ENCODE measurements at places on chromosomes 16 and 17.

DNA sequence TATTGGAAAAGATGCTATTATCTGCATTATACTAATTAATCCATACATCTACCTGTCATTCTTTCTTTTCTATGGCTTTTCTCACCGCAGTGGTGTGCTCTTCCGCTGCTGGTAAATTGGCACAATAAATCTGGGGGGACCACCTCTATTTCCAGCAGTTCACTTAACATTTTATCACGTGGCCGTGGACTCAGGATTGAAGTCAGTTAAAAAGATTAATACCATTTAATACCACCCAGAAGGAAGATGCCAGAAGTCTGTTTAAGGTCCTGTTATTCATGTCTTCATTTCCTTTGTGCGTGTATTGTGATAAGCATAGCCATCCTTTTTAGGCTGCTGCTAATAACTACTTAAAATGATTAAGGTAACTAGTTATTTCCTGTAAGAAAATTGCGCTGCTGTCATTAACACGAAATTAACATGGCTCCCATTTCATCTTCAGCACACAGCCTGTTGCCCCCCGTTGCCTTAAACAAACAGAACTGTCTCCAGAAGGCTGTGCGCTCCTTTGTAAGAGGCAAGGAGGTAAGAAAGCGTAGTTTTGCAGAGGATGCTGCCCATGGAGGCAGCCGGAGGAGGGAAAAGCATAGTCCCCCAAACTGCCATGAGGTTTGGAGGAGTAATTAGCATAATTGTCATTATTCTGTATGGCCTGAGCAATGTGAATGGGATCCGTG, 414.4 kb downstream of the UTP18 start:
- no peak for DNase-seq

DNA sequence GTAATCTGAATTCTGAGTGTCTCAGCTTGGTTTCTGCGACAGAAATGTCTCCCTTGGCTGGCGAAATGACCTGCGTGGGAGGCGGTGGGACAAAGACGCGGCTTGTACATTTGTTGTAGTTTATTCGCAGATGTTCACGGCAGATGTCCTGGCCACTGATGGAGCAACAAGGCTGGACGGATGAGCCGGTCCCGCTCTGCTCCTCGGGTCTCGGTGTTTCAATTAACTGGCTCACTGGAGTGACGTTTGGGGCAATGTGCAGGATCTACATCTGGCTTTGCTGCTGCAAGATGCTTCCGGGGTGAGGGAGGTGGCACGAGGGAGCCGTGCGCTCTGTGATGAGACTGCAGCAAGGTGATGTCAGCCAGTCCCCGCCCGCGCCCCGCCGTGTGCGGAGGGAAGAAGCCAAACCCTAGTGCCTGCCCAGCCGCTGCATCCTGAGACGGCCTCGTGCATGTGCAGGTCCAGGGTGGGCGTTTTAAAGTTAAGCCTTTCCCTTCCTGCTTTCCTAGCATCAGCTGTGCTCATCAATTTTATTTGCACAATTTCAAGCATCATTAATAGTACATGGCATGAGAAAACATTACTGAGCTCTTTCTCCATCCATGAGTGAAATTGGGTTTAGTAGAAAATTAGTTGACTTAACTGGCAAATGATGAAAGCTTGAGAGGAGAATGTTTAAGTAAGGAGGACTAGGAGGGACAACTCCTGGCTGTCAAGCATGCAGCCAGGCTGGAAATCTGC, 44.4 kb downstream of the MGAT5B start:
- no peak for DNase-seq

DNA sequence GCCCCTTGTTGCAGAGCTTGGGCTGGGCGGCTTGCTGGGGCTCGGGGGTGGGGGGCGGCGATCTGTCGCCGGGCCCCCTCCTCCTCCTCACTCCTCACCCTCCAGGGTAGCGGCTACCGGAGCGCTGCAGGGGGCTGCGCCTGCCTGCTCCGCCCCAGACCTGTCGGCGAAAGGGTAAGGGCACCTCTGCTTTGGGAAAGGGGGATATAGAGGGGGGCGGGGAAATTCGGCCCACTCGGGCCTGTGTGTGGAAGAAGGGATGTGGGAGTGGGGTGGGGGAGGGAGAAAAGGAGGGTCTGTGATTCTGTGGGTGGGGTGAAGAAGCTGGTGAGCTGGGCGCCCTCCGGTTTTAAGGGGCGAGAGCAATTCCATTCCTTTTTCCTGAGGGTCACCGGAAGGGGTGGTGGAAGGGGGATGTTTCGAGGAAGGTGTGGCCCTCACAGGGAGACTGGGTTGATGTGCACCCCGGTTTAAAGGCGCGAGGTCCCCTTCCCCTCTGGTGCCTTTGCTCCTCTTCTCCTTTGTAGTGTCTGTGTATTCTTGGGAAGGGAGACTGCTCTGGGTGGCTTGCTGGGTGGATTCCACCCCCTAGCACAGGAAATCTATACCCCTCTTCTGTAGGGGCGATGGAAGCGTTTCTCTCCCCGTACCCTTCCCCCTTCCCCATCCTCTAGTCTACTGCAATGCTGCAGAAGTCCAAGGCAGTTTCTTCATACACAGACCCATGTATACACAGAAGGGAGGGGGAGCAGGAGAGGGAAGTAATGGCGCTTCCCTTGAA, 878 bp downstream of the TAOK1 start:
- DNase-seq: peak; percentile 5

GRCh38 chr16:48680881-48681280, 70.9 kb upstream of the N4BP1 start:
- no peak for DNase-seq

- DNase-seq: no peak
Measured at GRCh38 chr17:13596241-13596923, 5.3 kb downstream of the HS3ST3A1 start.
